ENCODE measurements at places on chromosomes 12 and 14. TPM values are rescaled to one million over a fixed set of nuclear protein-coding genes. Genes with fewer than 3 reads are reported as not detected.

GRCh38 chr12:91854725-91855124 is 290.9 kb downstream of the BTG1 start:
- H3K4me3 ChIP-seq = no peak overlapping the region
- H3K27ac ChIP-seq = no peak overlapping the region
- H3K27me3 ChIP-seq = no peaks in the 10 kb centered on the region
- no peaks in the 10 kb centered on the region for H3K4me1 ChIP-seq
- H3K36me3 ChIP-seq = no peaks in the 10 kb centered on the region
- no peak for DNase-seq

GRCh38 chr12:132030367-132031038 is 80.8 kb downstream of the EP400 start:
- H3K27me3 ChIP-seq = no peaks in the 10 kb centered on the region
- H3K4me1 ChIP-seq = no peaks in the 10 kb centered on the region
- no peak overlapping the region for H3K4me3 ChIP-seq

DNA sequence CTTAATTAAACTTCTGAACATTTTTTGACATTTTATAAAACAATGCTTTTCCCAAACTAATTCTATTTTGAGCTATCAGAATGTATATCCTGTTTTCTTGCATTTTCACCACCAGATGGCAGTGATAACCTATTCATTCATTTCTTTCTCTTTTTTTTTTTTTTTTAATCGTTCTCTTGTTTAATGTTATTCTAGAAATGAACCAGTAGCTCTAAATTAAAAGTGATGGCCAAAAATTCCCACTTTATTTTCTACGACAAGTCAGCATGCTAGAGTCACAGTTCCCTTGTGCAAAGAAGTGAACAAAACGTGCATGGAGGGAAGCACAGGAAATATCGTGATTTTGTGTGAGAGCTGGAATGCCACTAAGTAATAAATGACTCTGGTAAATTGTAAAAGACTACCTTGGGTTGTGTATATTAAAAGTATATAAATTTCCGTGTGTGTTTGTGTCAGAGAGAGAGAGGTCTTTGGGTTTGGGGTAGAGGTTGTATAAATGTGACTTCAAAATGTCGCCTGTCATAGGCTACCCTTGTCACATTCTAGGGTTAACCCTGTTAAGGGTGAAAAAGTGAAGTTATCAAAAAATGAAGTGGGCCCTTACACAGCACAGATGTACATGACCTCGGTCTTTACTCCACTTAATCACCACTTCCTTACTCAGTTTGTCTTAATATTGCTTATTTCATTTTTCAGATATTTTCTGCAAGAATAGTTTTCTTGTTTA is 40.4 kb upstream of the LDHB start:
- no peaks in the 10 kb centered on the region for H3K36me3 ChIP-seq
- H3K27me3 ChIP-seq = no peaks in the 10 kb centered on the region
- H3K4me1 ChIP-seq = no peaks in the 10 kb centered on the region

- no peak for DNase-seq
- H3K36me3 ChIP-seq = no peaks in the 10 kb centered on the region
- H3K27ac ChIP-seq = no peak overlapping the region
- H3K27me3 ChIP-seq = no peaks in the 10 kb centered on the region
- H3K4me1 ChIP-seq = no peaks in the 10 kb centered on the region
Observed at GRCh38 chr12:29599381-29599780, 101.9 kb upstream of the OVCH1 start.

Gene LRRC43
- not detected for total RNA-seq

Gene KRT83
- not detected for total RNA-seq

Gene PLXNC1
- 33.6 TPM for total RNA-seq

Gene RNASE3
- total RNA-seq = not detected

Data from B cell (primary cell).